ENCODE measurements at places on chromosomes 6 and 20.

GRCh38 chr6:137704802-137705159 is 162.3 kb upstream of the TNFAIP3 start:
- DNase-seq, result no peak

GRCh38 chr6:100719883-100720682 is 161.0 kb downstream of the ASCC3 start:
- DNase-seq, result no peak

DNA sequence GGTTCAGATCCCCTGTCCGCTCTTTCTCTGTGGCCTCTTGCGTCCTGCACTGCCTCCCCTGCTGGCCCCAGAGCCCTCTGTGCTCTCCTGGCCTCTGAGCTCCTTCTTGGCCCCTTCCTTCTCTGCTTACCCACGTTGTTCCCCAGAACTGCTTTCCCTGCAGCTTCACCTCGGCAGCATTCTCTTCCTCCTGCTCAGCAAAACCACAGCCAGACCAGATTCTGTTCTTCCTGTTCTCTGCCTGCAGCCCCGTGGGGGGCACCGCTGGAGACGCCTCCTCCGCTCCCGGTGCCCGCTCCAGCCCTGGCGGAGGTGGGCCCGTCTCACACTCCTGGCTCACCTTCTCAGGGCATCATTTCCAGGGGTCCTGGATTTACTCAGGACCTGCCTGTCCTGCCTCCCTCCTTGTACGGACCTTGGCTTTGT is 59.7 kb downstream of the TCP11 start:
- DNase-seq, result no peak

GRCh38 chr6:161365633-161366032 is 91.8 kb upstream of the AGPAT4 start:
- DNase-seq, result no peak

DNA sequence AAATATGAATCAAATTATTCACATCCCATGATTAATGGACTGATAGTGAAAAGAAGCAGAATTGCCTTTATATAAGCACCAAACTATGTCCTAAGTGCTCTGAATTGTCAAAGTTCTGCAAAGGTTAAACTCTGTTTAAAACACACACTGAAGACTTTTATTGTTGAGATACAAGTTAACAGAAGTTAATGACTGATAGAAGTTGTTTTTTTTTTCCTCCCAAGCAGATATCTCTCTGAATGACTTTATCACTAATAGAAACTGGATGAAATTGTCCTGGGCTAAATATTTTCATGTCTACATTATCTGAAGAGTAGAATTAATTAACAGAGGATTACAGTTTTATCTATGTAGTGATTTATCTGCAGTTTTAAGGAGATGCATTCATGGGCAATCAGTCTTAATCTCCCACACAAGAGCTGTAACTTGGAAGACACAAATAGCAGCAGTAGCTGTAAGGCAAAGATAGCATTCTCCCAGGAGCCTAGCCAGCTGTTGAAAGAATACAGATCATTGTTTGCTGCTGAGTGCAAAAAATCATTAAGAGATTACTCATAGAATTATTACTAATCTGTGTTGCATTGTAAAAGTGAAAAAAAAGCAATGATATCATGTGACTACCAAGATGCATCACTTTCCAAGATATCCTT is 49.9 kb downstream of the BMP5 start:
- DNase-seq, result no peak

- DNase-seq, result no peak
Measured at GRCh38 chr6:123533862-123534648, 102.7 kb downstream of the TRDN start.

- no peak for DNase-seq
Measured at GRCh38 chr20:60990643-60991042, 261.4 kb upstream of the CDH4 start.

- no peak for DNase-seq
Measured at GRCh38 chr6:92688342-92688741, 731.0 kb downstream of the EPHA7 start.

DNA sequence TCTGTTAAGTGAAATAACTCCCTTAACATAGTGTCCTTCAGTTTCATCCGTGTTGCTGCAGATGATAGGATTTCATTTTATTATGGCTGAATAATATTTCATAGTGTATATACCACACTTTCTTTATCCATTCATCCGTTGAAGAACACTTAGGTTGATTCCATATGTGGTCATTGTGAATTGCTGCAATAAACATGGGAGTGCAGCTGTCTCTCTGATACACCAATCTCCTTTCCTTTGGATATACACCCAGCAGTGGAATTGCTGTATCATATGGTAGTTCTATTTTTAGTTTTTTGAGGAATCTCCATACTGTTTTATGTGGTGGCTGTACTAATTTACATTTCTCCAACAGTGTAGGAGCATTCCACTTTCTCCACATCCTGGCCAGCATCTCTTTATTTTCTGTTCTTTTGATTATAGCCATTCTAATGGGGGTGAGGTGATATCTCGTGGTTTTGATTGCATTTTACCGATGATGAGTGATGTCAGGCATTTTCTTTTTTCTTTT is 193.2 kb downstream of the SLC16A10 start:
- DNase-seq, result no peak

DNA sequence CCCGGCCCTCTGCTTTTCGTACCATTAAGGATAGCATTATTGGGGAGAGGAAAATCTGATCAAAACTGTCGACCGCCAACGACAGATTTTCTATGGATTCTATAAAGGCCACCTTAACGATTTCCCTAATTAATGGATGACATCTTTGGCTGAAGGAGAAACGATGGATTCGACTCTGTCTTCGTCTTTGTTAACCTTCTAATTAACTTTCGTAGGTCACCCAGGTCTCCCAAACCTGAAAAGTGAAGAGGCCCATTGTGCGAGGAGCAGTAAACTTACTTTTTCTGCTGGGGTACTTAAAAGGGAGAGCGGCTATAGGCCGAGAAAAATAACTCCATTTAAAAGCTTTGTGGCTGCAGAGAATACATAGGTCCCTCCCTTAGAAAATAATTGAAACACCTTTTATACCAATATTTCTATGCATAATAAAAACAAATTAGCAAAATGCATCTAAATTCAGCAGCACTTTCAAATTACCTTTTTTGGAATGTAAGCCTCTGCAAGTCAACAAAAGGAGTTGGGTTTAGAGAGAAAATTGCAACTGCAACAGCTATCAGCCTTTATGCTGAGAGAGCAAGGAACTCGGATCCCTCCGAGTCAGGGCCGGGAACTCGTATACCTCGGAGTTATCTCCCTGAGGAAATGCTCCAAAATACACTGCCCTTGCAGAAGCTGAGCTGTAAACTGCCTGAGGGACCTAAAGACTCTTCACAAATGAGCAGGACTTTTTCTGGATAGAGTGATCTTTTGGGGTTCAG is 31.4 kb upstream of the NR2E1 start:
- no peak for DNase-seq

DNA sequence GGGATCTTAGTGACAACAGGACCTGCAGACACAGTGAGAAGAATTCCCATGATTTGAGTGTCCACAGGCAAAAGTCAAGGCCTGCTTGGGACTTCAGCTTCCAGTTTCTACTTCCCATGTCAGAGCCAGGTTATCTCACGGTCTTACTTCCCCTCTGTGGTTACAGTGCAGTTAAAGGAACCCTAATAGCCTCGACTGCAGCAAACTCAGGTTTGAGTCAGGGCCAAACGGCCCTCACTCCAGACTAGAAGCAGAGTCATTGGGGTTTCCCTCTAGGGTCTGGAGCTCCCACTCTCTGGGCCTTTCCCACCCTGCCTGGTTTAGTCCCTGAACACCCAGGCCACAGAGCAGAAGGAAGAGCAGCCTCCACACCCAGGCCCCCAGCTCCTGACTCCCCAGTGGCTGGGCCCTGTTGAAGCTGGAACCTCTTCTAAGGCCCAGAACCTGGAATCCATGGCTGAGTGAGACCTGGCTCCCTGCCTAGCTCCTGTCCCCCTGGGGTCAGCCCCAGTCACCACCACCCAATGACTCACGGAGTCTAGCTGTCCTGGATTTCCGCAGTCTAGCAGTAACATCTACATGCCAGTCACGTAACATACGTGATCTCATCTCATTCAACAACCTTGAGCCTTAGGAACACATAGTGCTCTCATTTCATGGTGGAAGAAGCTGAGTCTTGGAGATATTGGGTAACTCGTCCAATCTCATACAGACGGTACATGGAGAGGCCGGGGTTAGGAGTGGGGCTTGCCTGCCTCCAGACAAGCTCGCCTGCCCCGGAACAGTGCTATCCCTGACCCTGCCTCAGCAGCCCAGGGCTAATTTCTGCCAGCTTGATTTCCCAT is 9.2 kb upstream of the GHRH start:
- no peak for DNase-seq

GRCh38 chr20:16007962-16008361 is 565.3 kb downstream of the KIF16B start:
- no peak for DNase-seq

GRCh38 chr6:85641522-85641896 is 1.2 kb downstream of the SYNCRIP start:
- no peak for DNase-seq

GRCh38 chr20:5877128-5877527 is 73.2 kb downstream of the TRMT6 start:
- DNase-seq, result no peak

- no peak for DNase-seq
Measured at GRCh38 chr6:97040355-97040860, 115.9 kb downstream of the KLHL32 start.

DNA sequence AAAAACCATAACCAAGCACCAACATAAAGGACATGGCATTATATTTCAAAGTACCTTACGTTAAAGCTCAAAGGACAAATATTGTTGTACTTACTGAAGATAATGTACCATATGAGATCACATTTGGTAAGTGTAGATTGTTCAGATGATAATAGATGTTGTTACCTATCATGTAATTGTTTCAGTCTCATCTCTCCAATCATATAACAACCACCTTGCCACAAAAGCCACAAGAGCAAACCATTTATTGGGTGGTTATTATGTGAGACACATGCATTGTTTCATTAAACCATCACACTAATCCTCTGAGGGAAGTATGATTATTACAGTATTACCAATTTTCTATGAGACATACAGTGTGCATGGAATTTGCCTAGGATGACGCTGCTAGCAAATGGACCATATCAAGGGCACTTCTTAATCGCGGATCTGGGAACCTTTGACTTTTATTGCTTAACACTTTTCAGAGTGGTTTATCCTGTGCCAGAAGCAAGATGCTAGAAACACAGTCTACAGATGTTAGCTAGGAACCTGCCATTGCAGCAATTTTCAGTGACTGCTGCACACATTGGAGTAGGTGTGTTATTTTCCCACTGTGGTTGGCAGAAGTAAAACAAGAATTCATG is 149.8 kb upstream of the AKIRIN2 start:
- DNase-seq, result no peak

- DNase-seq, result no peak
Measured at GRCh38 chr6:56803594-56803993, 151.3 kb upstream of the BEND6 start.

GRCh38 chr6:81623106-81623759 is 129.2 kb downstream of the TENT5A start:
- DNase-seq, result no peak

DNA sequence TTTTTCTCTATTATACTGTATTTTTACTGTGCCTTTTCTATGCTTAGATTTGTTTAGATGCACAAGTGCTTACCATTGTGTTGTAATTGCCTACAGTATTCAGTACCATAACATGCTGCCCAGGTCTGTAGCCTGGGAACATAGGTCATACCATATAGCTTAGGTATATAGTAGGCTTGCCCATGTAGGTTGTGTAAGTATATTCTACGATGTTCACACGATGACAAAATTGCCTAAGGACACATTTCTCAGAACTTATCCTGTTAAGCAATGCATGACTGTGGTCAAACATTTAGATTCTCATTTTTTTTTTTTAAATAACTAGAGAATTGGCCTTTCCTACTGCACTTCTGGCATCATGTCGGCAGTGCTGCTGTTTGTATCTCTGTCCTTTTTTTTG is 253.7 kb upstream of the SUPT3H start:
- no peak for DNase-seq

DNA sequence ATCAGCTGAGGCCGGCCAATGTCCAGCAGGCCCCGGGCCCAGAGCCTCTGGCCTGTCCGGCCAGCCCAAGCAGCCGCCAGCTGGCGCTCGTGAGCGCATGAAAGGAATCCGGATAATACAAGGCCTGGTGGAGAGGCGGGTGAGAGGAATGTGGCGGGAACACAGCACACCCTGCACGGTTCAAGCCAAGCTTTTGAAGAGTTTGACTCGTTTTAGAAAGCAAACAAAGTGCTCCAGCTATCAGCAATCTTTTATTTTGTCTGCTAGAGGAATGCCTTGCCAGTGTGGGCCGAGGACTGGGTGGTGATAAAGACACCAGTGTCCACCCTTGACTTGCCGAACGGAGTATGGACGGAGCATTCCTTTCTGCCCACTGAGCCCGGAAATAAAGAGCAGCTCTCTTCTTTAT is 9.3 kb upstream of the NEDD9 start:
- no peak for DNase-seq

GRCh38 chr6:44969446-44970185 is 358.5 kb upstream of the RUNX2 start:
- DNase-seq, result no peak

DNA sequence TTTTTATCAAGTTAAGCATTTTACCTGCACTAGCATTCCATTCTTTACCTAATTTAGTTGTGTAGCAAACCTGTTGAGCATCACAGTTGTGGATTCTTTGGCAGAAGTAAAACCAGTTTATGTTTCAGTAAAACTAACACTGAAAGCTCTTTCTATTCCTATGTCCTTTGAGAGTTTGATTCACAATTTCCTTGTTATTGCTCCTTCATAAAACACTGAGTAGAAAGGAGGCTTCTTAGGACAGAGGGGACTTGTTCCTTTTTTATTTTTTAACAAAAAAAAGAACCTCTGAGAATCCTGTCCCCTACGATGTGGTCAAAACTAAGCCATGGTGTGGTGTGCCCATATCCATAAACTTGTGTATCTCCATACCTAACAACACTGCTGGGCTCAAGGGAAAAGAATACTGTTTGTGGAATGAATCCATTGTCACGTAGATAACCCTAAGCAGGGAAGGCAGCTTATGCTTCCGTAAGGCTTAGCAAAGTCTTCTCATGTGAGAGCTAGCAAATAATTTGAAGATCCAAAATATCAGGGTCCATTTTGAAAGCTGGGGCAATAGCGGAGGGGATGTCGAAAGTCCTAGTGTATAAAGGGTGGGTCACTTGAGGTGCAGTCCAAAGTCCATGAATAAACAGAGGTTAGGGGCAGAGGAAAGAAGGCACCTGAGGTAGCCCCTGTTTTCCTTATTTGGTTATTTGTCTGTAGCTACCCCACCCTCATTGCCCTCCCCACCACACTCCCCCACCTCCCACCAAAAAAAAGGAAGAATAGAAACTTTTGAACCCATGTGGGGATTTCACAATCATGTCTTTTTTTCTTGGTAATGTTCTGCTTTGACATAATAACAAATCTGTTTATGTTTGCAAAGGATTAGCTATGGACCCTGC is 71.0 kb downstream of the PLAGL1 start:
- no peak for DNase-seq

DNA sequence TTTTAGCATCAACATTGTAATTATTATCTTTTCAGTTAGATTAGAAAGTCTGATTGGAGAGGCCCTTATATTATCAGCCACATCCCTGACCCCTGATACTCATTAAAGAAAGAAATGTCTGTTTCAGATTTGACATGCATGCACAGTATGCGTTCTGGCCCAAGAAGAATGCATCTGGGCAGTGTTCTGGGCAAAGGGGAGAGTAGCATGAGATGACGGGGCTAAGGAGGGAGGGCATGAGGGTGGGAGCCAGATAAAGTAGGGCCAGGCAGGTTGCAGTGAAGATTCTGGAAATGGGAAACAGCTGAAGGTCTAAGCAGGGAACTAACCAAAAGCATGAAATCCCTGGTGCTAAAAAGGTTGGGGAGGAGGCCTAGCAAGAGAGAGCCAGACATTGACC is 7.3 kb downstream of the SAYSD1 start:
- no peak for DNase-seq
